GM19239 (cell line): ENCODE measurements at places on chromosomes 1 and 21.

DNA sequence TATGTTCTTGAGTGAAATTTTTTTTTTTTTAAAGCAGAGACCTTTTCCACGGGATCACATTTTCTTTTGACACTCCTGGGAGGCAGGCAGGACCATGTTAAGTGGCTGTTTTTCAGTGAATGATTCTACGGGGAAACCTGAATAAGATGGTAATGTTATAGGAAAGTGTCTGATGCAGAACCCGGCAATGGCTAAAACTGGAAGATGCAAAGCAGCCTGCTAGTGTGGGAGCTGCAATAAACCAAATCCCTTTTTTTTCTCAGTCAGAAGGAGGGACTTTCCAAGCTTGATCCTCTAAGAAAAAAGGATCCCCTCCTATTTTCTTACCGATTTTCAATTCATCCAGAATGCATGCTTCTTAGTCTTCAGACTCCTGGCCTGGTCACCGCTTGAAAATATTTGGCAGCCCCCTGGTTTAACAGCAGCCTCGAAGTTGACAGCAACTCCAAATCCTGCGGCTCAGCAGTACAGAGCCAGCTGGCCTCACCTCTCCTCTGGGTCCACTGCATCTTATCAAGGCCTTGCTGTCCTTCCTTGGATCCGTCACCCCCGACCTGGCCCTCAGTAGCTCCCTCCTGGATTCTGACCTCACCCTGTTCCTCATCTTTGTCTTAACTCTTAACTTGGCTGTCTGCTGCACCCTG lies 5.6 kb downstream of the MX2 start:
- no peak for DNase-seq

GRCh38 chr1:179591592-179592580 lies at the start of gene TDRD5:
TSS of gene TDRD5 (plus strand) at chr1:179591832. CDS start at chr1:179592616, 784 bp downstream.
- DNase-seq = no peak

DNA sequence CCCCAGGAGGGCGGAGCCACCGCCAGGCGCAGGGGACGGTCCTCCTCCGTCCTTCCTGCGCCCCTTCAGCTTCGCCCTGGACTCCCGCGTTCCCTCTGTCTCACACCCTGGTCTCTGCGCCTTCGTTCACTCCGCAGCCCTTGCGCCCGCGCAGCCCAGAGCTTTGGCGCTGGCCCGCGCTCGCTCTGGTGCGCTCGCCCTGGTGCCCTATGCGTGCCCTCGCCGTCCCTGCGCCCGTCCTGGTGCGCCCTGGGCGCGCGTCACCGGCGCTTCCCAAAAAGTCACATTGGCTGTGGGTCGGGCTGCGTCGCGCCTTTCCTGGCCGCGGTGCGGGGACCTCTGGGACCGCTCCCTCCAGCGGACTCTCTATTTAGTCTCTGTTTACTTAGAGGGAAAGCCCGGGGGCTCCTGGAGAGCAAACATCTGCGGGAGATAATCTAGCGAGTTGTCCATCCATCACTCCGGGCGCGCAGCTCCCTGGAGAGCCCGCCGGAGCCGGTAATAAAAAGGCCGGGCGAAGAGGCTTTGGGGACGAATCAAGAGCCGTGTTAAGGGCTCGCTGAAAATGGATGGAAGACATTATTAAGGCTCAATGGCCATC lies 178.6 kb downstream of the PRDM16 start:
- no peak for DNase-seq

DNA sequence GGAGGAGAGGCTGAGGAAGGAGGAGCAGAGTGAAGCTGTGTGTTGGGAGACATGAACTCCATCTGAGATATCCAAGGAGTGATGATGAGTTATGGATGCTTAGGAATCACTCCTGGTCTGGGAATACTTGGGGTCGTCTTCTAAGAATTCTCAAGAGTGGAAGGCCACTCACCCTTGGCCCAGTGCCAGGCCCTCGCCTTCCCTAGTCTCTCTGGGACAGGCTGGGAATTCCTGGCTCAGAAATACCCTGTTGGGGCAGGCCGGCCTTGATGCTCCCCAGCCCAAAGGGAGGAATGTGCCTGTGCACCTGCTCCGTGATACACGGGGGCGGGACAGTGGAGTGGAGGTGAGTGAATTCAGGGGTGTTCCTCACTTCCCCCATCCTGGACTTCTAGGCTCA lies 12.6 kb upstream of the LMNA start:
- DNase-seq = no peak

- no peak for DNase-seq
These were observed 56.0 kb upstream of the DSCAM start for GRCh38 chr21:40902993-40903392.

- no peak for DNase-seq
These were observed 112.2 kb downstream of the DISP1 start for GRCh38 chr1:222927031-222927430.

DNA sequence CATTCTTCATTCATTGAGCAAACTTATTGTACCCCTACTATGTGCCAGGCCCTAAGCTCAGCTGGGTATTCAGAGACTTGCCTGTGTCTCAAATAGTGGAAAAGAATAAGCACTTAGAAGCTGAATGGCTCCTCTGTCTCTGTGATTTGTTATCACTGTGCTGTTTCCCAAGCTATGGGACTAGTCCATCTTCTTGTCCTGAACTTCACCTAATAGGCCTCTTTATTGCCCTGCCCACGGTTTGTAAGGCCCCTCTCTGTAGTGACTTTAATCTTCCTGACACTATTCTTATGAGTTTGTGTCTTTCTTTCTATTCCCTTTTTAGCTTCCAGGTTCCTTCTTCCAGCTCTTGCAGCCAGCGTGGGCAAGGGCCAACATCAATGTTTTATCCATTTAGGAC lies 85.4 kb upstream of the LPGAT1 start:
- no peak for DNase-seq
